ENCODE measurements at places on chromosomes 6 and 20. TPM values are rescaled to one million over a fixed set of nuclear protein-coding genes. Genes with fewer than 3 reads are reported as not detected.

DNA sequence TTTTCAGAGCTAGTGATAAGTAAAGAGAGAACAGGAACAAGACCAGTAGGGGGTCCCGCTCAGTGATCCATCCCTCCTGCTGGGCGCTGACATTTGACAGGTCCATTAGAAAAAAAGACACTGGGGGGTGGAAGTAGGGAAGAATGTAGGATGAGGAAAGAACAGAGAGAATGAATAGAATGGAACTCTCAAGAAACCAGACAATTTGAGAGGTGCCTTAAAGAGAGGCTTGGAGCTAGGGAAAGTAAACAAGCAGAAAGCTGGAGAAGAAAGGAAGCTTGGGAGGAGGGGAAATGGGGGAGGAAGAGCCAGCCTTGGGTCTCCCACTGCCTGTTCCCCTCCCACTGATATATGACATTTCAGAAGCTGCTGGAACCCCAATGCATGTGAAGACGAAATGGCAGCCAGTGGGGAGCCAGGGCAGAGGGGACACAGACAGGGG is 8.4 kb downstream of the GABBR1 start:
- no peak for DNase-seq

DNA sequence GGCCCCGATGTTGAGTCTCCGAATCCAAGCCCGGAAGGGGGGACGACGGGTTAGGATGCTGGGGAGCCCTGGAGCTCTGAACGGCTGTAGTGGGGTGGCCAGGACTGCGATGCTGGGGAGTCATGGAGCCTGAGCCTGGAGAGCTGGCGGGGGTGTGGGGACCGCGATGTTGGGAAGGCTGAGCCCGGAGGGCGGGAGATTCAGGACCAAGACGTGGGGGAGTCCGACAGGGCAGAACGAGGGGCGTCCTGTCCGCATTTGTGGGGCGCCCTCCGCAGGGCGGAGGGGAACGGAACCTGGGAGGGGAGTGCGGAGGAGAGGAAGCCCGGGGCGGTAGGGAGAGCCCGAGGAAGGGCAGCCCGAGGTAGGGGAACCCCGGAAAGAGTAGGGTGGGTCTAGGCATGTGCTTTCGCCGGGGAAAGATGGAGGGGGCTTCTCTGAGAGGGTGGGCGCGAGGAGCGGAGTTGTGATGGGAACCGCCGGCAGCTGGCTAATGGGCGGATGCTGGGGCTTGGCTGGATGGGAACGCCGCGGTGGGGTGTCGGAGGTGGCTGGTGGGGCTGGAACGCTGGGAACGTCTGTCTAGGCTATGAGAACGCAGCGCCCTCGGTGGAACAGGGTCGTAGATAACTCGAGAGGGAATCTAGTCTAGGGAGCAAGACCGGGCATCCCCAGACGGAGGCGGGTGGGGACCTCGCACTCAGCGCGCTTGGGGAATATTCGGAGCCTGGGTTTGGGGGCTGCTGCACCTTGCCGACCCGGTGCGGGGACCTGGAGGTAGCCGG is 684 bp downstream of the PAQR8 start:
- peak; percentile 44 for DNase-seq

DNA sequence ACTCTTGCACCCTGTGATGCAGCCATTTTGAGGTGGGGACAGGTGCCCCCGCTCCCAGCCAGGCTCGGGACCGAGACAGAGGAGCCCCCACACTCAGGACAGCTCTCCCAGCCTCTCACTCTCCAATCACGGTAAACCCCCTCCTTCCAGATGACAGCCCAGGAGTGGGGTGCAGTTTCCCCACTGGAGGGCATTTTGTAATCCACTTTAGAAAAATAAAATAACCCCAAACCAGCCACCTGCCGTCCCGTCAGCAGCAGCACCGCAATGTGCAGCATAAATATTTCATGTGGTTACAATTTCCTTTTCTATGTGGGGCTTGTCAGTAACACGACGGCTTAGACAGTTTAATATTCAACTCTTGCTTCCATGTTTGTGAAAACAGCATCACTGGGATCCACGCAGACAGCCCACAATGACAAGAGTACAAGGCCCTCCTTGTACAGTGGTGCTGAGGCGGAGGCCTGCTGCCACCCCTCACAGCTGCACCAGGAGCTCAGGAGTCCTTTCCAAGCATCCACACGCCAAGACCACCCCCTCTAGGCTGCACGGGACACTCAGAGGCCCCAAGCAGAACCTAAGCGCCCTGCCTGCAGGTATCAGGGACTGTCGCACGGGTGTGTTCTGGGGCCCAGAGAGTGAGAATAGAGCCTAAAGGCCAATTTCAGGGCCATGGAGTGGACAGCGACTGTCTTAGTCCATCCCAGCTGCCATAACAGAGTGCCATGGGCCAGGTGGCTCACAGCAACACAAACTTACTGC is 116.7 kb downstream of the JPH2 start:
- no peak for DNase-seq

DNA sequence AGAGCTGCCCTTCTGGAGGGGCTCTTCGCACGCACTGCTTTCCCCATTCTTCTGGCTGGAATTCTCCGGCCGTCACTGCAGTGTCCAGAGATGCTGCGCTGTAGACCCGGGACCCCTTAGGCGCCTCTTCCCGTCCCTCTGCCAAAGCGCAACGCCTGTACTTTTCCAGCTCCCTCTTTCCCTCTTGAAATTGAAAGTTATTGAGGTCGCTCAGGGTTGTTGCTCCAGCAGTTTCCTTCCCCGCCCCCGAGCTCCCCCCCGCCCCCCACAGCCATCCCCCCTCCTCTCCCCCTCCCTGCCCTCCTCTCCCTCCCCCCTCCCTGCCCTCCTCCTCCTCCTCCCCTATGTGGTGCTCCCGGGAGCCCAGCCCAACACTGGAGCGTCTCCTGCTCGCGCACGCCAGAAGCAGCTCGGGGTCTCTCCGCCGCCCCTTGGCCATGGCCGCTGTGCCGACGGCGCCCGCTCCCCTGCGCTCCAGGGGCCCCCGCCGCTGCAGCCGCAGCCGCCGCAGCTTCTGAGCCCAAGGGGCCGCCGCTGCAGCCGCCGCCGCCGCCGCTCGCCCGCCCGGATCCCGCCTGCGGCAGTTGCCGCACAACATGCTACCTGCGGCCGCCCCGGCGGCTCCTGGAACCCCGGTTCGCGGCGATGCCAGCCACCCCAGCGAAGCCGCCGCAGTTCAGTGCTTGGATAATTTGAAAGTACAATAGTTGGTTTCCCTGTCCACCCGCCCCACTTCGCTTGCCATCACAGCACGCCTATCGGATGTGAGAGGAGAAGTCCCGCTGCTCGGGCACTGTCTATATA is at the start of gene RSPO3:
Gene RSPO3, plus strand, starts transcription at position 374 of the 804 bp plus-strand sequence. CDS start 522 bp downstream, outside the sequence.
- peak; percentile 57 for DNase-seq

GRCh38 chr6:79969784-79970183 is 22.4 kb upstream of the ELOVL4 start:
- no peak for DNase-seq

- DNase-seq, result no peak
Measured at GRCh38 chr20:63522981-63523611, 2.5 kb downstream of the PPDPF start.

GRCh38 chr6:43445576-43445975 is 9.8 kb downstream of the DLK2 start:
- no peak for DNase-seq

DNA sequence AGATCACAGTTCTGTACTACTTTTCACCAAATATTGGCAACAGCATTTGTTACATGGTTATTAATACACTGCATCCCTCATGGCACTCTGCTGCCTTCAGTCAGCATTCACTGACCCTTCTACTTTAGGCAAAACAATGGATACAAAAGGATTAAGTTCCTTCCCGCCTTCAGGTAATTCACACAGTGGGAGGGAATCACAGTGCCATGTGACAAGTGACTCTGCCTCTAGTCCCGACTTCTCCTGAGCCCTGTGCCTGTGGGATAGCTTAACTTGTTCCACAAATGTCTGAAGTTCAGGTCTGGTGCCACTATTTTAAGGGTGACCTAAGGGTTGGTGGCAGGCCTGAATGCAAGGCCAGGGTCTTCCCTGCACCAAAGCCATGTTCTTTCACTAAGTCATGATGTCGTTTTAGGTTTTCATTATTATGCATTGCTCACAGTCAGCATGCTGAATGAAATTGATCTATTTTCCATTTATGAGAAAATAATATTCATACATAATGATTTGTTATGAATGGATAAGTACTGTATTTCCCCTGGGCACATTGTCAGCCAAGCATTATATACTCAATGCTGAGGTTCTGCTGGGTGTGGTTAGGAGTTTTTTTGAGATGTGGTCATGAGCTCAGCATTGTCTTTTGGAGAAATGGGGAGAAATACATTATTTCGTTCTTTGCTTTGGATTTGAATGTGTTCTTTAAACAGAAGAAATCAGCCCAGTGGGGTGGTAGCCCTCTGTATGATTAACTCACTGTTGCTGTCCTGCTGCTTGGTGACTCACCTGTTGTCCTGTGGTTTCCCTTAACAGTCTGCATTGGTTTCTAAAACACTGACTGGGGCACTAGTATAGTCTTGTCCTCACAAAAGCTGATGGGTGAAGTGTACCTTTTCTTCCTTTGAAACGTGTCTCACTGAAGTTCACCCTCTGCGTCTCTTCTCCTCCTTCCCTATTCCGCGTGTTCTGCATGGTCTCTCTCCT is 66.4 kb downstream of the AFDN start:
- DNase-seq, result peak; percentile 30

DNA sequence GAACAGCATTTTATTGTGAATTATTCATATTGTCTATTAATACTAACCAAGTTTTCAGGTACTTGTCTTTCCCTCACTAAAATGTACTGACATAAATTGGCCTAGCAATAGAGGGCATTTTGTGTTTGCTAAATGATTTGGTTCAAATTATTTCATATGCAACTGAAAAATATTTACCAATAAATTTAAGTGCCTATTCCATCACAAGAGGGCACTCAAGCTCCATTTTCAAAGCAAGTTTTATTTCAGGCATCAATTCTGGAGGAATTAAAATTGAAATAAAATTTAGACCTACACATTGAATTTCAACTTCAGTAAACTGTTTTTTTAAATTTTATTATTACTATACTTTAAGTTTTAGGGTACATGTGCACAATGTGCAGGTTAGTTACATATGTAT is 114.3 kb upstream of the SYNCRIP start:
- DNase-seq, result peak; percentile 62

- DNase-seq, result no peak
Measured at GRCh38 chr6:129307845-129308244, 402.1 kb downstream of the ARHGAP18 start.

GRCh38 chr20:6699921-6700562 is 67.4 kb upstream of the BMP2 start:
- DNase-seq, result peak; percentile 84

DNA sequence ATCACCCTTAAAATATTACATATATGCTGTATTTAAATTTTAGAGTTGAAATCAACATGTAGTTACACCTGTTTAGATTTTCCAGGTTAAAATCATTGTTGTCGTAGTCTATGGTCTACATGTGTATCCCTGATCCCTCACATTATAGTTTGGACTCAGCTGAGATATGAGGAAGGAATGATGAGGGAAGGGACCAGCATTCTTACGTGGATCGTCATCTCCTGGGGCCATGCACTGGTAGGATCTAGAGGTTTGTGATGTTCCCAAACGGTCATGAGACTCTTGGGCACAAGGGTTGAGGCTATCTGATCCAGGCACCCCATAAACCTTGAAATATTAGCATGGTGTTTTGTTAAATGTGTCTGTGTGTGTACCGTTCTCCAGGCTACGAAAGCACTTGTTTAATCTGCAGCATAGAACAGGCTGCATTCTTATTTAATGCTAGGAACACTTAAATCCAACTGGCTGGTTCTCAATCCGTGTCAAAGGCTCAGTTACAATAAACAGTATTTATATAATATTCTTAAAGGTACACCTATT is 55.4 kb downstream of the IPCEF1 start:
- no peak for DNase-seq

GRCh38 chr6:44659726-44660125 is 272.2 kb downstream of the CDC5L start:
- no peak for DNase-seq

DNA sequence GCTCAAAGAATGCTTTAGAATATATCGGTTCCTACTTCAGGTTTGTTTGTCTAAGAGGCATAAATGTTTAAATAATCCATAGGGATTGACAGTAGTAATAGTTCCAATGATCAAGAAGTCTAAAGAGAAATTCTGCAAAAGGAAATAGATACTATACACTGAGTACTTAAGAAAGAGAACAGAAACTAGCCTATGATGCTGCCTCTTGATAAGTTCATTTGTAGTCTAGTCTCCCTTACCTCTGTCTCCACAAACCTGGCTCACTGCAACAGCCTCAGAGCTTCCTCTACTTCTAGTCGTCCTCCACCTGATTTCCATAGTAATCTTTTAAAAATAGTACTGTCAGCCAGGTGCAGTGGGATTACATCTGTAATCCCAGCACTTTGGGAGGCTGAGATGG is 511.8 kb downstream of the LMBRD1 start:
- no peak for DNase-seq

- no peak for DNase-seq
Measured at GRCh38 chr6:90439586-90439985, 142.9 kb upstream of the BACH2 start.

DNA sequence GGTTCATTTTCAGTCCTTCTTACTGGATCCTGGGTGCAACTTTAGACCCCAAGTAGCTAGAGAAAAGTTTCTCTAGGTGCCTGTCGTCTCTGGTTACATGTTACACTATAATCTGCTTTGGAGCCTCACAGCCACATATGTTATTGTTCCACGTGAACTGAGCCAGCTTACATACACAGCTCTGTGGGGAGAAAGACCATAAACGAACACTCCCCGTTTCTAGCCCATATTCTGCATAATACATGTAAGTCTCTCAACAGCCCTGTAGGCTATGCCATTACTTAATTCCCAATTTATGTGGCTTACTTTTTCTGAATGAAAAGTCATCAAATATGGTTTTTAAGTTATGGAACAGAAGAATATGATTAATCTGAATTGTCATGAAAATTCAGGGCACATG is 233.8 kb downstream of the BCKDHB start:
- no peak for DNase-seq

DNA sequence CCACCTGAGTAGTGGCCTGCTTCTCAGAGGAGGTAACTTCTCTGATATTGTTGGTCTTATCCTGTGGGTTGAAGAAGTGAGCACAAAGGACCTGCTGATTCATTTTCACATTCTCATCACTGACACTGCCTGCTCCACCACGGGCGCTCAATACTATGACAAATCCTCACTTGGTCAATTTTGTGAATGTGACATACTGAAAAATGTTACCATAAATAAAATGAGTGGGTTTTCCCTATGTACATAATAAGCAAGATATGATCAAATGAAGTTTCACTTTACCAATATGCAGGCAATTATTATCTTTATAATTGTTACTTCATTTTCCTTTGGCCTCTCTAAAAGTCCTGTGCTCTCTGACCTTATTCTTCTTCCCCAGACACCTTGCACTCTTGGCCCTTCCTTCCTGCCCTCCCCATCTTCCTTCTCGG is 71.5 kb upstream of the RIPOR2 start:
- no peak for DNase-seq

- DNase-seq, result no peak
Measured at GRCh38 chr6:170296746-170297575, 6.1 kb upstream of the DLL1 start.

Gene KIF13A
- 48.2 TPM for total RNA-seq

Gene CAGE1
- under 0.01 TPM for total RNA-seq

Gene TTK
- total RNA-seq, result 8.5 TPM

Gene OPRL1
- total RNA-seq, result 5.4 TPM

Gene AIG1
- total RNA-seq, result 16.9 TPM

Gene LY6G6D
- total RNA-seq, result not detected

Gene HLA-DPA1
- 0.34 TPM for total RNA-seq

Gene PRR3
- 3.5 TPM for total RNA-seq

Gene TMEM244
- total RNA-seq, result not detected

Gene ULBP2
- total RNA-seq, result 3.7 TPM

Gene C6orf47
- total RNA-seq, result 20.6 TPM

Gene AK9
- total RNA-seq, result 13.1 TPM

Gene HRH3
- not detected for total RNA-seq

Gene RGS17
- total RNA-seq, result 3.3 TPM

Measured in dermis blood vessel endothelial cell (primary cell).